Stimulated activated CD8-positive, alpha-beta memory T cell treated with anti-CD3 and anti-CD28 coated beads, Interleukin-15, amount 100 ng/mL, for 48 hours (primary cell): ENCODE measurements at places on chromosomes 7 and 10.

- no peak for DNase-seq
Observed at GRCh38 chr7:18414885-18415284, 80.7 kb upstream of the HDAC9 start.

DNA sequence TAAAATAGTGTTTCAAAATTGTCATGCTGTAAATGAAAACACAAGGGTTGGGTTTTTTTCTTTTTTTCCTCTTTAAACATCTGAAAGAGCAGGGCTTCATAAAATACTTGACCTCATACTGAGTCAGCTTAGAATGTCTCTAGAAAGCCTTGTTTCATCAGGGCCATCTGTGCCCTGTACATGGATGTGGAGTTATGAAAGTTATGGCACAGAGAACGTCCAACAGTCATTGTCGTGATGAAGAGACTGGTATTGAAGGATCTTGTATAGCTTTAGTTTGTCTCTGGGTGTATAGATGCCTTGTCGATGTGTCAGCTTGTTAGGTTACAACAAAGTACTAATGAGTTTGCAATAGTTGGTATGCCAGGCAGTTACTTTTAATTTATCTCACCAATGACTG lies 127.3 kb downstream of the FAM204A start:
- no peak for DNase-seq

- DNase-seq = no peak
Observed at GRCh38 chr7:22316914-22317313, 40.0 kb downstream of the RAPGEF5 start.

- no peak for DNase-seq
Observed at GRCh38 chr7:48575516-48575915, 348.8 kb upstream of the CDC14C start.

DNA sequence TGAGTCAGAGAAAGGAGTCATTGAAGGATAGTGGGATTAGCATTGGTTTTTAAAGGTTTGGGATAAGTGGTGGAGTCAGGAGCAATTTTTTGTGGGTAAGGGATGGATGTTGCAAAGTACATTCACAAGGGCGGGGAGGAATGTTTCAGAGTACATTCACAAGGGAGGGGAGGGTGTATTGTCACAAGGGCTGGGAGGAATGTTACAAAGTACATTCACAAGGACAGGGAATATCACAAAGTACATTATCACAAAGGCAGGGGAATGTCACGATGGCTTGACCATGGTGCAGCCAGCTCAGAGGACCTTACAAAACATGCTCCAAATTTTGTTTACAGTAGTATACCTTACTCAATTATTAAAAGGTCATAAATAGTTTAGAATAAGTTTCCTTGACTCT lies 30.3 kb downstream of the C1GALT1 start:
- DNase-seq = no peak

DNA sequence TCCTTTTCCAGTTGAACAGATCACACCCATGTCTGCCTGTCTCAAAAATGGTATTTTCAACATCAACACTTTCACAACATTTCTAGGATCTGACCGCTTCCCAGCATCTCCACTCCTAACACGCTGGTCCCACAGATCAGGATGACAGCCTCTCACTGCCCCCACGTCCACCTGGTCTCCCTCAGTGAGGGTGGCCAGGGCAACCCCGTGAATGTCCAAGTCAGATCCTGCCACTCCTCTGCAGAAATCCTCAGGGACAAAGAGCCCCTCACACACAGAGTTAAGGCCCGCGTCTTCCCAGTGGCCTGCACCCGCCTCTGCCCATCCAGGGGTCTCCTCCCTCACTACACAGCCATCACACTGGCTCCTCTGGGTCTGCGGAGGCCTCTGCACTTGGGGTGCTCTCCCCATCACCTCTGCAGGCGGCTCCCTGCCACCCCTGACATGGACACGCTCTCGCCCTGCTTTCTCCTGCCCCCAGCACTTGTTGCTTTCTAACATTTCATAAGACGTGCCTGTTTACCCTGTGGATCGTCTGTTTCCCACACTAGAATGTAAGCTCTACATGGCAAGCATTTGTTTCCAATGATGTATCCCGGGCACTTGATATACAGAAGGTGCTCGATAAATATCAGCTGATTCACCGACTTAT lies 20.0 kb downstream of the GNA12 start:
- DNase-seq = no peak

- DNase-seq = no peak
Observed at GRCh38 chr7:103150192-103150591, 1.3 kb upstream of the NAPEPLD start.

GRCh38 chr10:72267819-72268399 lies 5.8 kb upstream of the DDIT4 start:
- DNase-seq = no peak

GRCh38 chr10:52740913-52741675 lies 31.5 kb downstream of the MBL2 start:
- no peak for DNase-seq

DNA sequence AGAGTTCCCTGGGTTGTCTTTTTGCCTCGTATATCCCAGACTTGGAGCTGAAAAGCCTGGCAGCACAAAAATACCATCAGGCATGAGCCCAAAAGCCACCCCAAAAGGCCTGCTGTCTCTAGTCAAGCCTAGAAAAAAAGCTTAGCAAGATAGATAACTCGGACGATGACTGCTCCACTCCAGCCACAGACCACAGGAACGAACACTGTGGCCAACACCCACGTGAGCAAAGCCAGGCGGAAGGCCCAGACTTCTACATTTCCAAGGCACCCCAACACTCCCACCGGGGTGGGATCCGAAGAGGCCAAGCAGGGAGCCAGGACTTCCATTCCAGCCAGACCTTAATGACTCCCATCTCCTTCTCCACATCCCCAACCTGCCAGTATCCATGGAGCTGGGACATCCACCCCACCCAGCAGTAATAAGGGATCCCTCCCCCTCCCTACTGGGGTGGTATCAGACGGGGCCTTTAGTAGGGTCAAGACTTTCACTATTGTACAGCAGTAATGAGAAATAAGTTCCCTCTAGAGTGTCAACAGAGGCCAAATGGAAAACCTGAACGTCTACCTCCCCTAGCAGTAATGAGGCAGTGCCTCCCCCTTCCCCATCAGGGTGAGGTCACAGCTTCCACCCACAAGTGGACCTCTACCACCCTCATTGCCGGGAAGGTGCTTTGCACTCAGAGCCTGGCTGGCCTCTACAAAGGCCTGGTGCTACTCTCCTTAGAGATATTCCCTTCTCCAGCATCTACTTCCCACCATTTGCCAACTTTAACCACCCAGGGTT lies 23.0 kb downstream of the PRLHR start:
- DNase-seq = no peak

GRCh38 chr10:132407846-132408278 lies 10.9 kb downstream of the PWWP2B start:
- DNase-seq = no peak
